Stimulated activated CD8-positive, alpha-beta memory T cell treated with anti-CD3 and anti-CD28 coated beads, Interleukin-15, amount 100 ng/mL, for 1 hour (primary cell): ENCODE measurements at places on chromosomes 12 and 14.
A peak's percentile ranks its signal among the peaks of the same experiment; 100 is the strongest.

GRCh38 chr14:68979021-68979721, at the start of gene ACTN1:
TSS of gene ACTN1 (minus strand) at chr14:68979302. CDS start at chr14:68979056, 246 bp downstream.
- DNase-seq = peak; percentile 14

DNA sequence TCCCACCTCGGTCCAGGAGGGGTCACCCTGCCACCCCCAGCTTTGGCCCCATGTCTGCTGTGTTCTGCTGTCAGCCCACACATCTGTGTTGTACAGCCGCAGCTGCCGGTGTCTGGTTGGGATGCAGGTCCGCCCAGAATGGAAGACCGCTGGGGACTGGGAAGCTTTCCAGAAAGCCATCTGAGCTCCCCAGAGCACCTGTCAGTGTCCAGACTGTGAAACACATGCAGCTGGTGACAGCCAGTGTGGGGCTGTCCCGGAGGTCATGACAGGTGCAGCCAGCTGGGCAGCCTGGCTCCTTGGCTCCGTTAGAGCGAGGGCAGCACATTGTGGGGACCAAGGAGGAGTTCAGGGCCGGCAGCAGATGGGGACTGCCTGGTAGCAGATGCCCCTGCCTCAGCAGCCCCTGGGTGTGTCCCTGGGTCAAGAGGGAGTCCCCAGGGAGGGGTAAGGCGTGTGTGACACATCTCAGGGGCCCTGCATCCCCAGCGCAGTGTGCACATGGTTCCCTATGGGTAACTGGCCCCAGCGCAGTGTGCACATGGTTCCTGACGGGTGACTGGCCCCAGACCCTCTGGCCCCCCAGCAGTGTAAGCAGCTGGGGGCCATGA, 16.4 kb downstream of the CEP170B start:
- no peak for DNase-seq

DNA sequence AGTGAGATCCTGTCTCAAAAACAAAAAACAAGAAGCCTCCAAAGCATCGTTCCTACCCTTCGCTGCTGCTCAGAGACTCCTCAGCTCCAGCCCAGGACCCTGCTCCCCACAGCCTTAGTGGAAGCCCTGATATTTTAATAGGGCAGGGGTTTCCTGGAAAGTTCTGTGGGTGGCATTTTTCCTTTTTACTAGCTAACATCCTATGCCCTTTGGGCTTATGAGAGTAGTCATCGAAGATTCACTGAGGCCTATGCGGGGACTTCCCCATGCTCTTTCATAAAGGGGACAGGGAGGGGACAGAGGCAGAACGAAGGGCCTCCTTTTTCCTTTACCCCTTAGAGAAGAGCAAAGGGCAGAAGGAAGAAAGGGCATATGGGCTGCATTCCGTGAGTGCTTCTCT, 8.3 kb downstream of the LAG3 start:
- no peak for DNase-seq

DNA sequence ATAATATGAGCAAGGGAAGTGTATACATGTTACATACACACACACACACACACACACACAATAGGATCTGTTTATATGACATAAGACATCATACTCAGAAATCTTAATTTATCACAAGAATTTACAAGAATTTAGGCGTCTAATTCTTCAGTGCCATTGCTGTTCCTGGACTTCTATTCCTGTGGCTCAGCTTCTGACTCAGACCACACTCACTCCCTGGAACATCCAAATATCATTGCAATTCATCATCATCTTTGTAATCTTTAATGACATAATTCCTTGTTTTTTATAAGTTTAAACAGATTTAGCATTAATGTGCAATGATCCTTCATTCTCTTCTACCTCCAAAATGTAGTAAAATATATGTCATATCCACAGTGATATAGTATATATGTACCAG, 544.2 kb downstream of the FOXG1 start:
- no peak for DNase-seq

- no peak for DNase-seq
Measured at GRCh38 chr12:111881716-111882115, 39.7 kb downstream of the MAPKAPK5 start.

DNA sequence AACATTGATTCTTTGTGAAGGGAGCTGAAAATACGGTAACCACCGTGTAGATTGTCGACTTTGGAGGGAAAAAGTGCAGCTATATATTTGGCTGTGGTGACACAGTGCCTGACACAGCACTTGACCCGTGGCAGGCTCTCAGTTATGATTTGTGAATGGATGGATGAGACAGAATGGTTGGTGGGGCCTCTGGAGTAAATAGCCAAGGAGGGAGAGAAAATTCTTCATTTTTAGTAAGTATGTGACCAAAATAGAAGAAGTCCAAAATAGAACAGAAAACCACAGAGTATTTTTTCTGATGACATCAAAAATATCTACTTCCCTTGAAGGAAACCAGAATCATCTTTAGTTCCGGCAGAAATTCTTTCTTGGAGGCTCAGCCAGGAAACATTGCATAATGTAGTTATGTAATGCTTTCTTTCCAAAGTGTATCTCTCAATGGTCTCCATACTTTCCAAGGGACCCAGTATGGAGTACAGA, 82.0 kb upstream of the WSCD2 start:
- no peak for DNase-seq

DNA sequence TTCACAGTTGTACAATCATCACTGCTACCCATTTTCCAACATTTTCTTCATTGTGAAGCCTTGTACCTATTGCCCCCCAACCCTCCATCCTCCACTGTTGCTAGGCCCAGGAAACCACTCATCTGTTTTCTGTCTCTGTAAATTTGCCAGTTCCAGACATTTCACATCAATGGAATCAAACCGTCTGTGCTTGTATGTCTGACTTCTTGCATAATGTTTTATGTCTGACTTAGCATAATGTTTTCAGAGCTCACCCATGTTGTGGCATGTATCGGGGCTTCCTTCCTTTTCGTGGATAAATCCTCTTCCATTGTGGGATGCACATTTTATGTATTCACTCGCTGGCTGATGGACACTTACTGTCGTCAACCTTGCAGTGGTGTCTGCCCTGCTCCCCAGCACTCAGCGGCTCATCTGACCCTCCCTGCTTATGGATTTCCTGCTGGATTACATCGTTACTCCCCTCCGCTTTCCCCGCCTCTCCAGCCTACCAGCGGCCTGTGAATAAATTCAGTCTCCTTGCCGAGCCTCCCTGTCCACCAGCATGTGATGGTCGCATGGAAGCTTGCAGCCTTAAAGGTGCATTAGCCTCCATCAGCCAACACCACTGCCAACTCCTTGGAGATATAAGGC, 727.6 kb upstream of the TMEM132C start:
- DNase-seq = no peak

- DNase-seq = no peak
Measured at GRCh38 chr14:81396113-81396512, 4.0 kb downstream of the STON2 start.

GRCh38 chr12:32841061-32841460, 55.5 kb downstream of the PKP2 start:
- no peak for DNase-seq

DNA sequence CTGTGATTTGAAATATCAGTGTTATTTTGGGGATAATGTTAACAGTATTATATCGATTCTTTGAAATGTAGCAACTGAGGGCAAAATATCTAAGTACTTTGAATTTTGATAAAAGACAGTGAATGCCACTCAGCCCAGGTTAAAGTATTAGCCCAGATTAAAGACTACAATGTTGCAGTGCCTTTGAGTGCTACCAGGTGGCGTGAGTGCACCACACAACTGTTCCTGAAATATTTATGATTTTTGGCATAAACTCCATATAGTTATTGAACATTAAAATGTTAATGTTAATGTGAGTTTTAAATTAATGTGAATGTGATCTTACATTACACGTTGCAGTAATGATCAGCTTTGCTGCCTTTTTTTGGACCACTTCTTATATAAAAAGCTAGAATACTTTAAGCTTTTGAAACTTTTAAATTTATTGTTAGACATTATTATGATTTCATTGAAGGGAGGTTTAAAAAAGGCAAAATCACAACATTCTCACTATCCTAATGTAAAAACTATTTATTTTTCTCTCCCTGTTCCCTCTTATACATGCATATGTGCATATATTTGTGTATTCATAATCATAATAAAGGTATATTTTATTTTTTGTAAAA, 22.5 kb downstream of the MRPS35 start:
- DNase-seq = no peak

GRCh38 chr12:51920046-51920445, 12.7 kb downstream of the ACVRL1 start:
- DNase-seq = no peak

GRCh38 chr12:111578276-111578970, 20.7 kb downstream of the ATXN2 start:
- DNase-seq = no peak
